ENCODE measurements at places on chromosomes 12 and 14.

- no peak for DNase-seq
These were observed 78.3 kb downstream of the TSHR start for GRCh38 chr14:81033698-81034240.

- no peak for DNase-seq
These were observed 241.6 kb downstream of the BCAT1 start for GRCh38 chr12:24707334-24707733.

GRCh38 chr12:79557690-79558315, 133.0 kb downstream of the PAWR start:
- DNase-seq, result no peak

DNA sequence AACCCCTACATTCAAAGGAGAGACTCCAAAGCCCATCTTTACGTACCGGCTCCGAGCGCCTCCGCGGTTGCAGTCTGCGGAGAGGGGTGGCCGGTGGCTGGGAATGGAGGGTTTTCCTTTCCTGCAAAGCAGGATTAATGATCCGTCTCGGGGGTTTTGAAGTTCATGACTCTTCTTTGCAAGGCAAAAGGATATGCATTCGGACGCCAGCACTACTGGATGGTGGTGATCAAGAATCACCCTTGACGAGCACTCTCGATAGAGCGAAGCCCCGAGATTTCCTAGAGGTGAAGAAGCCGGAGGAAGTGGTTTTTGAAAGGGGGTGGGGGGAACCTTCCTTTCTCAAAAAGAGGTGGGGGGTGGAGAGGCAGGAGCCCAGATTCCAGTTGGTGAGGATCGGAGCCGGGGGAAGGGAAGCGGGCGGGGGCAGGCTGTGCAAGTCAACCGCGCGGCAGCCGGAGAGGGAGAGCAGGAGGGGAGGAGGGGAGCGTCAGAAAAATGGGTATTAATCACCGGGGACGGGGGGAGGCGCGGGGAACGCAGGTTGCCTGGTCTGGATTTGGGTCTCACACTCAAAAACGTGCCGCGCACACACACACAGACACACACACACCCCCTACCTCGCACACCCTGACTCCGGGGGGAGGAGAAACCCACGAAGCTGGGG, at the start of gene GRIN2B:
Gene GRIN2B (minus strand): TSS at position 307 of the 667 bp plus-strand sequence. CDS start 115,394 bp downstream, outside the sequence.
- peak; percentile 34 for DNase-seq

DNA sequence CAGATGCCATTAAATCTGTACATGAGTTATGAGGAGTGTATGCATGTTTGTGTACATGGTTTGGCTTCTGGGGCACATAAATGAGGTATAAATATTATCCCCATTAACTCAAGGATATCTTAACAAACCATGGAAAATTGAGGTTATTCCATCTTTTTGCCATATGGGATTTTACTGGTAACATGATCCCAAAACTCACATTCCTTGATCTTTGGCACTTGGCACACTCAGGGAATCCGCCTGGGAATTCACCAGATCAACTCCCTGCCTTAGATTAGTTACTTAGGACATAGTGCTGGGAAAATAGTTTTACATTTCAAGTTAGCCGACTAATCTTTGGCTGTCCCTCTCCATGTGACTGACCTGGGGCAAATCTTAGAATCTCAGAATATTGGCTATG, 16.9 kb downstream of the CDKN1B start:
- DNase-seq, result no peak

DNA sequence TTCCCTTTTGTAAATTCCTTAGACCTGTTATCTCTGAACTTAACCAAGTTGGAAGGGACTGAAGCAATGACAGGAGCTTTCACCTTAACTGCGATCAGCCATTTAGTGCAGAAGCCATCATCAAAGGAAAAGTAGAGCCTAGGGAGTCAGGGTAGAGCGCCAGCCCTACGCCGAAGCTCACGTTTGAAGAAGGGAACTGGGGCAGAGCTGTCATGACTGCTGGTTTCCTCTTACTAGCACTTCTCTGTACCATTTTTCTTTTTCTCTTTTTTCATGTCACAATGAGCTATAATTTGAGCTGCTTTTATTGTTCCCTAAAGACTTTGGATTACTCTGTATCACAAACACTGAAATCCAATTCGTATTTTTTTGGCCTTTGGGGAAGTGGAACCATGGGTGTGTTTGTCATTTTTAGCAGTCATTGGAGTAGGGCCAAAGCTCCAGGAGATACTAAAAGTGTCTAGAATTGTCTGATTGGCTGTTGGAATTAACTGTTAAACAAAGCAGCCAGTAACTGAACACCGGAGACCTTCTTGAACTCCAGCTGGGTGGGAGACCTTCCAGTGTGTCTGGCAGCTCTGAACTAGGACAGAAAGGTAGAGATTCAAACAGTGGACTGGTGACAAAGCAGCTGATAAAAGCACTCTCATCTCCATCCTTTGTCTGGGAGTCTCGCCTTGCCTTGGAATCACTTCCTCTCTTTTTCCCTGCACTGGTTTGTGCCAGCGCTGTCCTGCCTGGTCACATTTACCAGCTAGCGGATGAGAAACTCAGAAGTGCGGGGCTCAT, 9.1 kb downstream of the MTRFR start:
- DNase-seq, result peak; percentile 86

DNA sequence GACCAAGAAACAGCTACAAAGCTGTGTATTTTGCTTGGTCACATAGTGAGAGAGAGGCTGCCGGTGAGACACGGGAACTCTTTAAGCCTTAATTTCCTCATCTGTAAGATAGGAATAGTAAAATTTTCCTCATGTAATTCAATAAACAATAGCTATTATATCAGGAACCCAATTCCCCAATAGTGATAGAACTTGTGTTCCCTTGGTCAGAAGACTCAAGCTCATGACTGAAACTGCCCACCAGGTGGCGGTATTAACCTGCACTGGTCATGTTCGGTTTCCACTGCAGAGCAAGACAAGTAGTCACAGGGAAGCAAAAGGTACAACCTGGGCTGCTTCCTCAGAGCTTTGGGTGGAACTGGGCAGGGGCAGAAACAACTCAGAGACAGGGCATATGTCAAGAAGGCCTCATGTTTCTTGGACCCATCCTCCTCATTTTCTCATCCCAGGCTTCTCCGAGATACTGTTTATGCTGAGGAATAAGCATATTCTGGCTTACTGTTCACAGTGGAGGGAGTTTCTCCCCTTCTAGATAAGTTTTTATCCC, 4.2 kb upstream of the AJUBA start:
- DNase-seq, result peak; percentile 69

GRCh38 chr12:71636704-71637115, 26.9 kb downstream of the ZFC3H1 start:
- peak; percentile 60 for DNase-seq

DNA sequence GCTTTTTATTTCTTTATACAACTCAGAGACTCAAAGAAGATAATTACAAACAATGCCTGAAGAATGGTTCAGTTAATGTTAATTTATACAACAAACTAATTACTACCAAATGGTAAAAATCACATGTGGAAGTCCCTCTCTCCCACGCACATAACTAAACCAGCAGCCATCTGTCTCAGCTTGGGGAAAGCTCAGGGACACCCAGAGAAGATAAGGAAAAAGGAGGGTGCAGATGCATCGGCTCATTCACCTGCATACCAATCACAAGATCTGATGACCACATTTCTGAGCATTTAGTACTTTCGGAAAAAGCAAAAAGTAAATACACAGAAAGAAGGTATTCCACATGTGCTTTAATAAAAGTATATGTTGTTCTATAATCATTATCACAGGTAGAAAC, 136.3 kb downstream of the SOX5 start:
- DNase-seq, result no peak

GRCh38 chr12:103897316-103897715, 32.9 kb upstream of the HSP90B1 start:
- no peak for DNase-seq

- no peak for DNase-seq
These were observed 65.7 kb downstream of the PTHLH start for GRCh38 chr12:27906658-27907473.

DNA sequence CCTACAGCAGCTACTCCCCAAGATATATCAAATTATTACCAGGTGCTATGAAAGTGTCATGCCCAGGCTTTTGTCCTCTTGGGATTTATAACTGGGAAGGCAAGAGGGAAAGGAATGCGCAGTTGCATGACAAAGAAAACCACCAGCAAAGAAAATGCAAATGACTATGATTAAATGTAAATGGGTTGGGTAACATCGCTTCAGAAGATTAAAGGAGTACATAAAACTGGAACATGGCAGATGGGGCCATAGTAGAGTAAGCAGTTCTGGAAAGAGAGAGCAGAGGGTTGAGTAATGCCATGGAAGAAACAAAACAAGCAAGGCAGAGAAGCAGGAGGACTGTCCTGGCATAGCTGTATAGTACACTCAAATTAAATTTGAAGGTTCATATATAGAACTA, 493.1 kb downstream of the NOVA1 start:
- DNase-seq, result no peak

DNA sequence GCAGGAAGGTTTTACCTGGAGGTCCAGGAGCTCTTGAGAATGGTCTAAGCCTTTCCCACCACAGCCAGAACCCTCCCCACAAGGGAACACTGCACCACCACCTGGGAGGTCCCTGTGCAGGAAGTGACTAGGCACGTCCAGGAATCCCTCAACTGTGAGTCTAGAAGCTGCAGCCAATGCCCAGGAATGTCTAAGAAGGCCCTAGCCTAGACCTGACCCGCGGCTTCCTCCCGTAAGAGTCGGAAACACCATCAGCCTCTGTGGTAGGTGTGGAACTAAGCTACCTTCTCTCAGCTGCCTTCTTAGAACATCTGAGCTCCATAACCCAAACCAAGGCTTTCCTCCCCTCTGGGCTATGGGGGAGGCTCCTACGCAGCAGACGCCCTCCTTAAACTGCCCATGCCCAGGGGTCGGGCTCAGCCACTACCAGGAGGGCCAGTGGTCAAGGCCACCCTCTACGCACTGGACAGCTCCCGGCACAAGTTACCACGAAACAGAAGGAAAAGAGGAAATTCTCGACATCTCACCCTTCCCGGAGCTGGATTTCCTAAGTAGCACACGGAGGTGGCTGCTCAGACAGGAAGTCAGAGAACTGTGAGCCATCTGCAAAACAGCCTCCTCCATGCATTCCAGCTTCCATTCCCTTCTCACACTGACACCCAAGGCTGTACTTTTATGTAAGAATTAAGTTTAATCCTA, 25.5 kb downstream of the ZFYVE21 start:
- DNase-seq, result no peak

DNA sequence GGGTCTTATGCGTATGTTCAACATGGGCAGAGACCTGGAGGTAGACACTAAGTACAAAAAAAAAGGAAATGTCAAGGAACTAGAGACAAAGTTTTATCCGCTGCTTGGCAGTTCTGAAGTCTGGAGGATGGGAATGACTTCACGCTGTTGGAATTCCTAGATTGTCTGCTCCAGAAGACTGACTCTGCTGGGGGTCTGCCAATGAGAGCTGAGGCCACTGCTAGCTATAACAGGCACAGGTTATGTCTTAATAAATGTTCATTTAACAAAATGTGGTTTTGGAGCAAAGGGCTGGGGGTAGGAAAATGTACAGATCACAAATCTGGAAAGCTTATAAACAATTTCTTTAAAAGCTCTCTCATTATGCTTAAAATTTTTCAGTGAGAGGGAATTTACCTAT, 5.9 kb downstream of the RNASE8 start:
- DNase-seq, result no peak

- DNase-seq, result no peak
These were observed 40.2 kb downstream of the CACNA2D4 start for GRCh38 chr12:1878214-1878613.

DNA sequence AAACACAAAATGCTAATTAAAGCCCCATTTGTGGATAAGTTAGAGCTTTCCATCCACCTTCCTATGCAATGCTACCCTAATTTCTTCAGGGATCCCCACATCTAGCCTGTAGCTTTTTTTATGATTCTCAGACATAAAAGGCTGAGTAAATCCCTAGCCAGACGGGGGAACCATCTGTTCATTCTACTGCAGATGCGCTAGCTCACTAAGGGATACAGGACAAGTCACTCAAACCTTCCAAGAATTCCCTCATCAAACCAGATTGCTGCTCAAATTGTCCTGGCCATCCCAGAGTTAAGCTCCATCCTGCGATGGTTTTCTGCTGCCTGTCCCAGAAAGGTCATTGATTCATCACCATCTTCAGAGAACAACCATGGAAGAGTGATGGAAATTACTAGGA, 56.7 kb downstream of the MYRFL start:
- DNase-seq, result no peak

- DNase-seq, result peak; percentile 17
These were observed 51.1 kb downstream of the GTF2A1 start for GRCh38 chr14:81169711-81170103.

- DNase-seq, result no peak
These were observed 11.0 kb downstream of the SAMD4A start for GRCh38 chr14:54577977-54578376.

GRCh38 chr12:50953047-50953446, 703 bp downstream of the HIGD1C start:
- no peak for DNase-seq

DNA sequence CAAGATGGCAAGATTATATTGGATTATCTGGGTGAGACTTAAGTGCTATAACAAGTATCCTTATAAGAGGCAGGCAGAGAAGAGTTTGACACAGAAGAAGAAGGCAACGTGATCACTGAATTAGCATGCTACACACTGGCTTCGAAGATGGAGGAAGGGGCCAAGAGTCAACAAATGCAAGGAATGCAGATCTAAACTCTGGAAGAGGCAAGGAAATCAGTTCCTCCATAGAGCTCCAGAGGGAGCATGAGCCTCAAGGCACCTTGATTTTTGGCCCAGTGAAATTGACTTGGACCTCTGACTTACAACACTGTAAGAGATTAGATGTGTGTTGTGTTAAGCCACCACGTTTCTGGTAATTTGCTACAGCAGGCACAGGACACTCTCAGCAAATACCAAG, 536.4 kb upstream of the SEL1L start:
- no peak for DNase-seq

DNA sequence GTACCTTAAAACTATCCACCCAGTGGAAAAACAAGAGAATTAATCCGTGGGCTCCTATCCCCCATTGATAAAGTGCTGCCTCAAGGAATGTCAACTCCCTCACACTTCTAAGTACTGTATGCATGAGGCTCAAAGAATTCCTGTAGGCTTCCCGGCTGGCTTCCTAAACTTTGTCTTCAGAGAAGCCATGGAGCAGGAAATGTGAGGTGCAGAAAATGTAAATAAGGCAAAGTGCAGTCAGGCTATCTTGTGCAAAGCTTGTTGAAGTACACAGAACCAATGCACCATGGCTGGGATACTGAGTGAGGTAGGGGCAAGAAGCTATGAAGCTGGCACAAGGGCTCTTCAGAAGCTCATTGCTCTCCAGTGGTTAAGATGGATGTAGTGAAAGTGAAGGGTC, 611.0 kb downstream of the FSCB start:
- DNase-seq, result no peak

DNA sequence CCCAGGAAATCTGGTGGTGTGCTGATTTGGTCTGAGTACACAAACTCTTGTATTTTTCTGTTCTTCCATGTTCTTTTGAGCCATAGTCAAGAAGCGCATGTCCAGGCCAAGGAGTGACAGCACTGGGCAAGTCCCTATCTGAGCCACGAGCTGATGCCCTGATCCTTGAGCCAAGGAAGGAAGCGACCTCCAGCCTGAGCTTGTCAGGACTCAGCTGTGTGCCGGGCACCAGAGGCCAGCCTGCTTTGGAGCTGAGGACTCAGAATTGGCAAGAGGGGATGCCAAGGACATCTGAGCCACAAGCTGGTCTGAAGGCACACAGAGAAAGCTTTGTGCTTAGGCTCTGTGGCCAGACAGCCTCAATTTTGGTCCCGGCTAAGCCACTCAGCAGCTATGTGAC, 52.6 kb downstream of the GALNT16 start:
- no peak for DNase-seq

- DNase-seq, result no peak
These were observed 6.6 kb downstream of the GPR84 start for GRCh38 chr12:54357506-54358190.

- DNase-seq, result no peak
These were observed 356.4 kb upstream of the PRICKLE1 start for GRCh38 chr12:42945927-42946326.

GRCh38 chr14:57227083-57227482, 41.6 kb downstream of the EXOC5 start:
- no peak for DNase-seq
